ENCODE measurements at places on chromosomes 1 and 21.

GRCh38 chr21:32803651-32804050 is 32.1 kb upstream of the PAXBP1 start:
- no peak for DNase-seq

DNA sequence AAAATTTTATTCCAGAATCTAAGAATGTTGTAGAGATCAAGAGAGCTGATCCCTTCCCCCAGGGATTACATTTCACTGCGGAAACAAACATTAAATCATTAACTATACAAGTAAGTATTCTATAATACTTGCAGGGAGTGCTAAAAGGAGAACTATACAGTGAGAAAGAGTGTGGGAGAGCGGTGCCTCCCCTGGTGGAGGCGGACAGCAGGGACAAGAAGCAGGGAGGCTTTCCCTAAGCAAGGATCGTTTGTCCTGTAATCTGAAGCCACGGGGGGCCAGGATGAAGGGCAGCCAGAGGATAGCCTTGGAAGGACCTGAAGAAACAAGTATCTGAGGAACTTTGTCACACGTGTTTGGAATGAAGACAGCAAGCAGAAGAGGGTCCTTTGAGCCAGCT is 40.1 kb downstream of the SLC9C2 start:
- no peak for DNase-seq

- no peak for DNase-seq
Observed at GRCh38 chr1:196577386-196577785, 30.9 kb downstream of the KCNT2 start.

DNA sequence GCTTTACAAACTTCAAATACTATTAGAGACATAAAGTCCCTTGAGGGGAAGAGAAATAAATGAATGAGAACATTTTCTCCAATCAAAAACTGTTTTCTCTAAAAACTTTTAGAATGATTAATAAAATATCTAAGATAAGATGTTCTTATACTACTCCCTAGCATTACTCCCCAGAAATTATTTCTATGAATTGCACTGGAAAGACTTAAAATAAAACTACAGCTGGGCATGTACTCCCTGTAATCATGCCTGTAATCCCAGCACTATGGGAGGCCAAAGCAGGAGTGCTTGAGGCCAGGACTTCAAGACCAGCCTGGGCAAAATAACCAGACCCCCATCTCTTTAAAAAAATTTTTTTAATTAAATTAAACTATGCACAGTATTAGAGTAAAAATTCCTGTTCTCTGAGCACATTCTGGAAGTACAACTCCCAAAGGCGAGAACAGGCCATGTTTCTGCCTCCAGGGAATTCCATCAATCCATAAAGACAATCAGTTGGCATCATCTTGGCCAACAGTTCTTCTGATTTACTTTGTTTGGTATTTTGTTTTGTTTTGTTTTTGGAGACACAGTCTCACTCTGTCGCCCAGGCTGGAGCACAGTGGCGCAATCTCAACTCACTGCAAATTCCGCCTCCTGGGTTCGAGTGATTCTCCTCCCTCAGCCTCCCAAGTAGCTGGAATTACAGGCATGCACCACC is 77.9 kb downstream of the TGFBR3 start:
- no peak for DNase-seq

- no peak for DNase-seq
Observed at GRCh38 chr1:89262643-89263042, 10.0 kb downstream of the GBP5 start.

GRCh38 chr1:247496581-247497285 is 38.8 kb upstream of the OR2B11 start:
- DNase-seq = no peak

GRCh38 chr1:24914226-24915069 is 15.6 kb downstream of the RUNX3 start:
- no peak for DNase-seq

GRCh38 chr1:62912028-62912638 is 128.2 kb downstream of the ATG4C start:
- DNase-seq = no peak

Data from NCI-H2081 treated with DMSO at 0.1 percent for 48 hours (cell line).